Renal cortical epithelial cell (primary cell): ENCODE measurements at places on chromosomes 2 and 18. TPM values are rescaled to one million over a fixed set of nuclear protein-coding genes. Genes with fewer than 3 reads are reported as not detected.

DNA sequence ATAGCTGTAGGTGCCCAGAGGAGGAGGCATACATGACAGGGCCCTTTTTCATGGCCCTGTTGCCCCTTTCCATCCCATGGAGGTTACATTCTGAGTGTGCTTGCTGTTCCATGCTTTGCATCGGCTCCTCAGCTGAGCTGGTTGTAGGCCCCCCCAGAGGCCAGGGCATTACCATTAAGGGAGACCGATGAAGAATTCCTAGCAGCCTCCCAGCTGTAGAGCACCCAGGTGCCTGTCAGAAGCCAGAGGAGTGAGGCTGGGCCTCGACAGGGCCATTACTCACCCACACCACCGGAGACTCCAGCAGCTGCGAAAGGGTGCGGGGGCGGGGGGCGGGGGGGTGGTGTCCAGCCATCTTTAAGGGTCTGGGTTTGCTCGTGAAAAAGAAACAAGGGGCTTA is 72.2 kb downstream of the GALNT14 start:
- peak; percentile 19 for DNase-seq

DNA sequence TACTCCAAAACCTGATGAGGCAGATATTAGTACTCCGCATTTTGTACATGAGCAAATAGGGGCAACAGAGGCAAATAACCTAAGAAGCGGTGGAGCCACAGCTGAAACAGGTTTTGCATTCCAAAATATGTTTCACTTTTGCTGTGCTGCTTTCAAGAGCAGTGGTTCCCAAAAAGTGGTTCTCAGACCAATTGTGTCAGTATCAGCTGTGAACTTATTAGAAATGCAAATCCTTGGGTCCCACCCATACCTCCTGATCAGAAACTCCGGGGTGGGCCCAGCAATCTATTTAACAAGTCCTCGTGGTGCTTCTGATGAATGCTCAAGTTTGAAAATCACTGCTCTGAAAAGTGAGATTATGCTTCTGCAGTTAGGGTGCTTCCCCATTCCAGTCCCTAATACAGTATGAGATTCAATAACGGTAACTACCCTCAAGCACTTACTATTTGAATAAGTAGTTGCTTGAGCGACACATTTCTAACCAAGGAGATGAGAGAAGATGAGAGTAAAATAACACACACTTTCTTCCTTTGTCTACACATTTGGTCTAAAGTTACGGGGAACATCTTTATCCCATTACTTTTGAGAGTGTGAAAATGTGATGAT is 17.8 kb upstream of the TCF4 start:
- DNase-seq, result no peak

The CCDC74A gene
- 1.6 and 9.1 TPM in 2 replicates for total RNA-seq

- DNase-seq, result no peak
Observed at GRCh38 chr18:63799189-63799588, 24.0 kb downstream of the SERPINB7 start.

- no peak for DNase-seq
Observed at GRCh38 chr2:120893811-120894584, 158.3 kb downstream of the GLI2 start.

DNA sequence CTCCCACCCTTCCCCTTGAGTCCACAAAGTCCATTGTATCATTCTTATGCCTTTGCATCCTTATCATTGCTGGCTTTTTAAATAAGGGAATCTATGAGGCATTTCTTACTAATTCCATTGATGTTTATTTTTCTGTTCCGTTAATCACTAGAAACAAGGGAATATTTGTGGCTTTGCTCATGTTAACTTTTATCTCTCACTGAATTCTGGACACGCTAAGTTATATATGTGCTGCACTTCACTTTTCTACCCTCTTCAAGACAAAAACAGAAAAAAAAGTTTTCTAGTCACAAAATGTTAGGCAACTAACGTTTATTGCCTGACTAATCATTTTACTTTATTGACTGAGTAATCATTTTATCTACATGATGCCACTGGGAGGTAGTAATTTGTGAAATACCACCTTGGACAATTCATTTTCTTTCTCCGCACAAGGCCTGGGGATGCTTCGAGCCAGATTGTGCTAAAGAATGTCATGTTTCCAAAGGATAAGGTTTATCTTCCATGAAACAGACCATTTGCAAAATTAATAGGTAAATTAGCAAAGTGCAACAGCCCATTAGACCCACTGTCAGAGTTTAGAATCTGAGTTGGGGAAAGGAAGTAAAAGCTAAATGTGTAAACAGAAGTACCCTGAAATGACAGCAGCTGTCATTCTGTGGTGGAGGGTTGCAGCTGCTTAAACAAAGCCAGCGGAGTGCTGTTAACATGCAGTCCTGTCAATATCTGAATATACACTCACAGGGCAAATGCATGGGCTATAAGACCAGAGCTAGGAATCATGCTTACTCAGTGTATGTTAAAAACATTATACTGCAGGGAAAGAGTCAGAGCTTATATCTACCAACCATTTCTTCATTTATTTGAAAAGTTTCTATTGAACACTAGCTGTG is 658.7 kb downstream of the CNTNAP5 start:
- no peak for DNase-seq

The PTPRN gene
- 0.35 and 0.52 TPM in 2 replicates for total RNA-seq

- DNase-seq, result no peak
Observed at GRCh38 chr2:200453142-200453852, 56.6 kb downstream of the KCTD18 start.

GRCh38 chr2:242017086-242017485 is 147.6 kb downstream of the RTP5 start:
- no peak for DNase-seq

GRCh38 chr2:128452536-128453530 is 134.2 kb upstream of the HS6ST1 start:
- DNase-seq, result no peak

DNA sequence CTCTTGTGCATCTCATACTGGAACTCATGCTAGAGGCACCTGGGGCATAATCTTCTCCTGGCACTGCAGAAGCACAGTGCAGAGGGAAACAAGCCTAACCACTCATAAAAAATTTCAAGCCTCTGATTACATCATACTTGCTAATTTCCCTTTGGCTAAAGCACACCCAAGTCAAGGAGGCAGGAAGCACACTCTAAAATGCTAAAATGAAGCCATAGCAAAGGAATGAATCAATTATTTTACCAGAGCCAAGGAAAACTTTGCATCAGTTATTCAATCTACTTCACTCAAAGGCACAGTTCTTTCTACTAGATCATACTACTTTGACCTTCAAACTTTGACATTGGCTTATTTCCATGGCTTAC is 79.6 kb upstream of the SPOPL start:
- DNase-seq, result peak; percentile 96

DNA sequence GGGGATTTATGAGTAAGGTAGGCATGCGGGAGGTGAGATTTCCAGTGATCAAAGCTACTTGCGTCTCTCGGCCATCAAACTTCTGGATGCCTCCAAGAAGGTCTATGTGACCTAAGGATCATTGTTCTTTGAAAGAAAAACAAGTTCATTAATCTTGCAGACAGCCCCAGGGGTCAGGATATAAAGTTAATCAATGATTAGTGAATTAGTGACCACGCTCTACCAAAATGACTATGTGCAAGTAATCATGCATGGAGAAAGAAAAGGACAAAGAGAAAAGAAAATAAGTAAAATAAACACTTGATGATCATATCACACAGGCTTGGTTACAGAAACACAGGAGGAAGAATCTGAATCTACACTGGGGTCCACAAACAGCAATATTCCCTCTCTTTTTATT is 42.5 kb upstream of the BCL11A start:
- DNase-seq, result peak; percentile 47

The ALKAL2 gene
- 3.9 and 12.9 TPM in 2 replicates for total RNA-seq

DNA sequence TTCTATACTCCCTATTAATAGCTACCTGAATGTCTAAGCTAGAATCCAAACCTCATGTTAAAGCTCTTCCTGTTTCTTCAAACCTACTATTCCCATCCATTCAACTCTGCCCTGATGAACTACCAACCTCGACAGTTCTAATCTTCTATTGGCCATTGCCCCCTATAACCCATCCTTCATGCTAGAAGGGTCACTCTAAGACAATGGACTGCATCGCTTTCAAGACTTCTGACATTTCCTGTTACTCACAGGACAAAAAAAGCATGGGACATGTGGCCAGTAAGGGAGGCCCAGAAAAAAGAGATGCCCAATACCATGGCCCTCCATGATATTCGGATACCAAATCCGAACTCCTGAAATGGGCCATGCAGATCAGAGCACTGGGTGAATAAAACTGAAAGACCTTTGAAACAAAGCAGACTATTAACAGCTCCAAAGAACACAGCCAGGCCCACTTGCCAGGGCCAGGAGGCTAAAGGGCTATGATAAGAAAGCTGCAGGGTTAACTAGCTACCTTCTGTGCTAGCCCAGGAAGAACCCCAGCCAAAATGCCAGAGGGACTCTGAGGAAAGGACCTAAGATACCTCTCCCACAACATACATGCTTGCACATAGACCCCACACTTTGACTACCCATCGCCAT is 4.5 kb downstream of the B4GALT6 start:
- no peak for DNase-seq

The ALPP gene
- total RNA-seq, result not detected in 2 replicates

The GAL3ST2 gene
- total RNA-seq, result 0.17 and 0.70 TPM in 2 replicates

The STON1 gene
- 1.0 and 6.8 TPM in 2 replicates for total RNA-seq

DNA sequence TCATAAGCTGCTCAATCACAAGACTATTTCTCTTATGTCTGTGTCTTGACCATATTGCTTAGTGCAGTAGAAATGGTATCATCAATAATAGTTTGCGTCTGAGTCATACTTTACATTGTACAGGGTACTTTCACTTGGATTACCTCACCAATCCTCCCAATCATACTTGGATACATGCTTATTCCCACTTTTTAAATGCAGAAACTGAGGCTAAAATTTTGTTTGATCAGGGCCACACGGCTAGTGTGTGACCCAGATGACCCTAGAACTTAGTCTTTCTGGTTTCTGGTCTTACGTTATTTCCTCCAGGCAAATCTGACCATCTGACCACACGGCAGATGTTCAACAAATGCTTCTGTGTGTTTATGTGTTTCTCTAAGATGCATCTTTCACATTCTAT is 23.8 kb upstream of the CCL20 start:
- DNase-seq, result no peak

DNA sequence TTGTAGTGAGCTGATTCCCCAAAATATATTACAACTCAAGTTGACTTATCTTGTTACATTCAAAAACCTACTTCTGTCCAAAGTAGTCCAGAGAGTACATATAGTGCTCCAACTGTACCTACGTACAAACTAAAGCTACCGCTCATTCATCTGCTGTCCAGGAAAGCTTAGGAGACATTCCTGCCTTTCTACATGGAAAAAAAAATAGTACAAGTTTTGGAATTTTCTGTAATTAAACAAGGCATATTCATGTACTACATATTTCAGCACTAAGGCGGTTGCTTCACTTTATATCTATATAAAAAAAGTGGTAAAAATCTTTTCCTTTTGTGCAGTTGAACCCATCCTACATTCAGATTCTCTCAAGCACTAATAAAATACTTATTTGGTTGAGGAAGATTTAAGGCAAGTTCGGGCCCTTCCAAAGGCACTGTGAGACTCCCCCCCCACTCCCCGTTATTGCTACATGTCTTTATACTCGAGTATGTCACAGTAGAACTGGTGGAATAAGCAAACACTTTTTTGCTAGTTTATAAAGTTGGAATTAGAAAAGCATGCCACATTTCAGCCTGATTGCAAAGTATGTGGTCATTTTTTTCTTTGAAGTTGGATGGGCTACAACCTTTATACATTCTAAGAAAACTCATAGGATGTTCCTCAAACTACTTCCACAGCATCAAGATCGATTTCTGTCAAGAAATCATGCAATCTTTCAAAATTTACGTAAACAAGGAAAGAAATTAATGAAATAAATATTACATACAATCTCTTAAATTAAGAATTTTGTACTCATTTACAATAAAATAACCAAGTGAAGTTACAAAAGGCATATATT is 3.7 kb downstream of the ZFP36L2 start:
- no peak for DNase-seq

The LOXHD1 gene
- not detected in 2 replicates for total RNA-seq

GRCh38 chr2:237060534-237061312 is 25.0 kb upstream of the COPS8 start:
- peak; percentile 62 for DNase-seq

GRCh38 chr18:58755304-58756010 is 84.2 kb downstream of the MALT1 start:
- DNase-seq, result no peak

The SCG2 gene
- 0.35 and 1.2 TPM in 2 replicates for total RNA-seq

DNA sequence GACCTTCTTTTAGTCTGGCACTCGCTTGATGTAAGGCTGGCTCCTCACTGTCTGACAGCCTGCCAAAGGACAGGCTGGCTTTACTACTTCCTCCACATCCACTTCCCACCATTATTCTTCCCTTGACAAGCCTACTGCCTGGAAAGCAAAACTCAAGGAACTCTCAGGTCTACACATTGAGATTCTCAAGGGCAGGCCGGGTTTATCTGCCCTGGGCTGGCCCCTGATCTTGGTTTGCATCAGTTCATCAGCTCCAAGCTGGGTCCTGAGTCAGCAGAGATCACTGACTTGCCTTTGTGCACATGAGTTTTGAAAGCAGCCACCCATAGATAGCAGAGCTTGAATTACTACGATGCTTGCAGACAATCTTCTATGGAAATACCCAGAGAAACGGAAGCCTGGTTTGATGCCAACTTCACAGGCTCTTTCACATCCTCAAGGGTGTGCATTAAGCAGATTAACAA is 53.9 kb downstream of the KCTD18 start:
- peak; percentile 59 for DNase-seq

GRCh38 chr2:218996937-218997336 is 3.7 kb upstream of the CRYBA2 start:
- DNase-seq, result no peak

GRCh38 chr2:121475811-121476571 is 54.7 kb upstream of the RNU4ATAC start:
- no peak for DNase-seq

DNA sequence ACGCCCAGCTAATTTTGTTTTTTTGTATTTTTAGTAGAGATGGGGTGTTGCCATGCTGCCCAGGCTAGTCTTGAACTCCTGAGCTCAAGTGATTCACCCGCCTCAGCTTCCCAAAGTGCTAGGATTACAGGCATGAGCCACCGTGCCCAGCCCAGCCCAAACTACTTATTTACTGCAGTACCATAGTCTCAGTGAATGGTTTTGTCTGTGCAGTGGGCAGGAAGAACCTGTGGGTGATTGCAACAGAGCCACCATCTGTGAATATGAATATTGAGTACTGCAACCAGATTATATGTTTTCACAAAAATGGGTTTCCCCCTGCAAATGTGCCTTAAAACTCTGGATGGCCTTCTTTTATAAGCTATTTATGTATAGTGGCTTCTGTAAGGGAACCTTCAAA is 9.1 kb downstream of the MPPE1 start:
- no peak for DNase-seq
